Neural progenitor cell (in vitro differentiated cells): ENCODE measurements at places on chromosomes 11 and 22.

DNA sequence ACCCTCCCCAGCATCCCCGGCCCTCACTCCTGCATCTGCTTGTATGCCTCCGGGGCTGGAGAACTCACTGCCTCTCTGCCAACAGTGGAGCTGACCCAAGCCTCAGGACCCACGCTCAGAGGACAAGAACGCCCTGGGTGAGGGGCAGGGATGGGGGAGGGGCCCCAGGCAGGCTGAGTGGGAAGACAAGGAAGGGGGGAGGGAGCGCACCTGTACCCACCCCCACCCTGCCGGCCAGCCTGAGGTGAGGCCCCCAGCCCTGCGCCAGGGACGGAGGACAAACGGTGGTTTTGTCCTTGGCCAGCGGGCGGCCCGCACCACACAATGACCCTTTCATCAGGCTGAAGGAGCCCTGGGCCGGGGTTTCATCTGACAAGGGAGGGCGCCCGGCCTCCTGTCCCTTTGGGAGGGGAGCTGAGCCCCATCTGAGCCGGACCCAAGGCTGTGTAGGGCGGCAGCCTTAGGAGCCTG is 10.0 kb downstream of the WNT7B start:
- DNase-seq: peak; percentile 75

DNA sequence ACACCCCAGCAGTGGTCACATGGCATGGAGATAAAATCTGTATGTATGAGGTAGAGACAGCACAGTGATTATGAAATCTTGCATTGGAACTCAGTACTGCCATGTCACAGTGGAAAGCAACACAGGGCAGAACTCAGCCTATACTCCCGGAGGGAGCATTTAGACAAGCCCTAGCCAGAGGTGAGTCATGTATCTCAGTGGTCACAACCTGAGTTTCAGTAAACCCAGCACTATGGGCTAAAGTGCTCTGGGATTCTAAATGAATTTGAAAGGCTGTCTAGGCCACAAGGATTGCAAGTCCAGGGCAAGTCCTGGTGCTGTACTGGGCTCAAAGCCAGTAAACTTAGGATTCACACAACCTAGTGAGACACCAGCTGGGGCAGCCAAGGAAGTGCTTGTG is 1717.1 kb upstream of the RAG2 start:
- no peak for DNase-seq

DNA sequence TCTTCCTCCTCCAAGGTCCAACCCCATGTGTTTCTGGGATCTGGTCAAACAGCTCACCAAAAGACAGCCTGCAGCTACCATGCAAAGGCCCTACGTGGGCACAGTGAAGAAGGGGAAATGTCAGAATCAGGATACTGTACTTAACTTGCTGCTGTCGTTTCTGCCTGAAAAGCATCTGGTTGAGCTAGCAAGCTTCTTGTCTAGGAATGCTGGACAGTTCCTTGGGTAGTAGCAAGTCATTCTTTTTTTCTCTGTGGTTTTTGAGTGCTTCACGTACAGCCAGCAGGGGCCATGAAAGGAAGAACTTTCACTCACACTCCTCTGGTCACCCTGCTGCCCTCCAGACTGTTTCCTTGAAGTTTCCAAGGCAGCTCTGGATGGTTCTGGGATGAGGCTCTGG is 24.7 kb downstream of the RCOR2 start:
- DNase-seq: peak; percentile 34

DNA sequence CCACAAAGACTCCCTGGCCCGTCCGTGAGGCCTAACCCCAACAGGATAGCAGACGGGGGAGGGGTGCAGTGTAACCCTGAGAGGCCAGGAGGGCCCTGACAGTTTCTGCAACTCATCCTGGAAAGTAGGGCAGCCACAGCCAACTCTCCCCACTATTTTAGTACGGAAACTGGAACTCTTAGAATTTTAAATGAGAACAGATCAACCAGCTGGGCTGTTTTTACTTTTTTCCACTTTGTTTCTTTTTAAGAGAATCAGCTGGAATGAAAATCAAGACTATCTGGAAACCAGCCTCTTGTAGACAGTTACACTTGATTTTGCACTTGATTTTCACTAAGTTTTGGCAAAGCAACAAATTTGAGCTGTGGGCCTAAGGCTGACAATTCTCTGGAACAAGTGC is 42.7 kb upstream of the NRIP3 start:
- no peak for DNase-seq

- no peak for DNase-seq
Observed at GRCh38 chr11:26677566-26677965, 44.3 kb downstream of the SLC5A12 start.

DNA sequence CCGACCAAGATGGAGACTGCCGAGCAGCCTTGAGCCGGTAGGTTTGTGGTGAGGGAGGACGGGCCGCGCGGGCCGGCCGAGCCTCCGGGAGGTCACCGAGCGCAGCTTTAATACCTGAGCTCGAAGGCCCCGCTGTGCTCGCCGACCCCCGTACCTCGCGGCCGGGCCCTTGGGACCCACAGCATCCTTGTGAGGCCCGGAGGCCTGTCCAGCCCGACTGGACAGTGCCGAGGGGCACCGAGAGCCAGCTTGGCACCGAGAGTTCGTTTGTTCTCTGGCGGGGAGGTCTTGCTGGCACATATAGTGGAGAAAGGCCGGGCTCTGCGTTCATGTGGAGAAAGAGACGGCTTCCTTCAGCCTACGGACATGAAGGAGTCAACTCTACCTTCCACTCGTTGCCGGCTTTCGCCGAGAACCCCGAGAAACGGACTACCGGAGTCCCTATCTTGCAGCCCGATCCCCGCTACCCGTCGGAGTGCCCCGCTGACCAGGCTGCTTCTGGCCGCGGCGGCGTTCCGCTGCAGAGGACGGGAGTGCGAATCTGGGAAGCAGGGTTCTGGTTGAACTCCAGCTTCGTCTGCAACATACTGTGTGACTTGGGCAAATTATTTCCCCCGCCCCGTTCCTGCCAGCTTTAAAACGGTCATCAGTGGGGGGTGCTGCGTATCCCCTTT is 349 bp downstream of the TSSC4 start:
- DNase-seq: peak; percentile 29

DNA sequence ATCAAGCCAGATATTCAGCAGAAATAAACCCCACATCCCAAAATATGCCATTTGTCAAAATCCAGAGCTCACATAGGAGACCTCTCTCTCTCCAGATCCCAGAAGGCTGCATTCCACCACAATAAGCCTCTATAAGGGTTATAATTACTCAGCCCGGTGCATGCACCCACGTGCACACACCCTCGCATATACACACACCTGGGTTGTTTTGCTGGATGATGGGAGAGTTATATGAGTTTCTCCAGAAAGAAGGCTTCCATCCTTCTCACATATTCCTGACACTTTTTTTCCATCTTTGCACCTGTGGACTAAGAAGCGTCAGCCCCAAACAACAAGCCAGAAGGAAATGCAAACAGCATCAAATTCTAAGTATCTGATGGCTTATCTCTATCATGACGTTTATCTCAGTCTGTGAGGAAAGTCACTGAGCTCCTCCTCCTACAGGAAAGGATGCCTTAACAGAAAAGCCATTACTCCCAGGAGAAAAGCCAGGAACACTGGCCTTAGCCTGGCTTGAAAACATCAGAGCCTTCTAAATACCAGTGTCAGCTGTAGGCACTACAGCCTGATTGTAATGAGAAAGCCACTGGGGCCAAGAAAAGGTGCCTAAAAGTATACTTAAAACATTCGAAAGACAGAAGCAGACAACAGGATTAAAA is 253.2 kb downstream of the LARGE1 start:
- peak; percentile 47 for DNase-seq

DNA sequence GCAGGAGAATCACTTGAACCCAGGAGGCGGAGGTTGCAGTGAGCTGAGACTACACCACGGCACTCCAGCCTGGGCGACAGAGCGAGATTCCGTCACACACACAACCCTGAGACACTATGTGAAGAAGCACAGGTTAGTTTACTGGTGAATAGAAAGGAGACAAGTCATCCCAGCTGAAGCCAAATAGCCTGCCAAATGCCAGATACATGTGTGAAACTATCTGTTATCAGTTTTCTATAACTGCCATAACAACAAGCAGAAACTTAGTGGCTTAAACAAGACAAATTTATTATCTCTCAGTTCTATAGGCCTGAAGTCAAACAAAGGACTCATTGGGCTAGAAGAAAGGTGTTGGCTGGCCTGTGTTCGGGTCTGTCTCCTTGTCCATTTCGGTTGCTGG is 88.0 kb upstream of the CHRM4 start:
- DNase-seq: no peak

- no peak for DNase-seq
Observed at GRCh38 chr22:30252411-30253204, 6.0 kb upstream of the LIF start.

DNA sequence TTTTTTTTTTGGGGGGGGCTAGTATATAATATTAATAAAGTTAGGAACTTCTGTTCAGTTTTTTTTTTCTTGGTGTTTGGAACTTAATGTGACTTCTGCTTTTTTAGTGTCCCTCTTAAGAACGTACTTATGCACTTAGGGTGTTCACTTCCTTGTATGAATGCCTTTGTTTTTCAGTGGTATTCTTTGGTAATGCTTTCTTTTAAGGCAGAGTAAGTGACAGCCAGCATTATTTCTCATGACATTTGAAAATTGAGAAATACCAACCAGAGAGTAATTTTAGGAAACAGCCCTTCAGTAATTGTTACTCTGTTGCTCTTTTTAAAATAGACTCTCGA is 2.4 kb downstream of the GRK3 start:
- DNase-seq: no peak

- no peak for DNase-seq
Observed at GRCh38 chr11:119277660-119278059, 39.3 kb downstream of the MCAM start.

GRCh38 chr22:30368420-30368819 is 11.6 kb downstream of the CCDC157 start:
- DNase-seq: no peak

DNA sequence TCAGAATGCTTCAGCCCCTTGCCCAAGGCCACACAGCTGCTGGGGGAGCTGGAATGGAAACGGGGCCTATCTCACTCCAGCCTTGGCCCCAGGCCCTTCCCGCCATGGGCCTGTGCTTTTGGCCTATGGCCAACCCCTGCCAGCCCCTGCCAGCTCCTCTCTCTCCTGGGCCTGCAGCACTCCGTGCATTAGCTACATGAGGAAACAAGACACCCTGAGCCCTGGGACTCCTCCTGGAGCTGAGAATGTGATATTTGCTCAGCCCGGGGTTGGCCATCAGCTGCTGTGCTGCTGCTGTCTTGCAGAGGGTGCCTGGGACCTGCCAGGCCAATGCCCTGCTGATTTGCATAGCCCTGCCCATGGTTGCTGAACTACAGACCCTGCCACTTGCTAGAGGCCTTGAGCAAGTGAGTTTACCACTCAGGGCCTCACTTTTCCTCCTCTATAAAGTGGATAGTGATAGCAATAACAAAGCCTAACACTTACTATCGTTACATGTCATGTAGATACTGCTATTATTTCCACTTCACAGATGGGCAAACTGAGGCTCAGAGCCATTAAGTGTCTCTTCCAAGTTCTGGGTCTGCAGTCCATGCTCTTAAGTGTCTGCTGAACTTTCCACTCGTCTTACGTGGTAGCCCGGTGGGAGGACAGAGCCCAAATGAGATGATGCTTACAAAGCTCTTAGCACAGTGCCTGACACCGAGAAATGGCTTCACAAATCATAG is 99.6 kb downstream of the KIAA1671 start:
- no peak for DNase-seq

DNA sequence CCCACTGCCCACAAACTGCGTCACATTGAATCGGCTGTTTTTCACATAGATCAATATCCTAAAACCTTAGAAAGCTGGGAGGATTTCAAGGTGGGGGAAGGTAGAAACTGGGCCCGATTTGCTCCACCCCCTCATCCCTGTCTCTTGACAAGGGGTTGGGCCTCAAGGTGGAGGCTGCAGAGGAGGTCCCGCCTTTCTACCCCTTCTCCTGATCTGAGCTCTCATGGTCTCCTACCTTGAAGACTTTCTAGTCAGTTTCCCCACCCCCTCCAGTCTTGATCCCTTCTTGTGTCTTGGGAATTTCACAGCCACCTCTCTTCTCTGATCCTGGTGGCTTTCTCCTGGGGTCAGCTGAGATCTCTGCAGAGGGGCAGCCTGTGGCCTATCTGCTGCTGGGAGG is 4.5 kb upstream of the STARD10 start:
- DNase-seq: peak; percentile 1

DNA sequence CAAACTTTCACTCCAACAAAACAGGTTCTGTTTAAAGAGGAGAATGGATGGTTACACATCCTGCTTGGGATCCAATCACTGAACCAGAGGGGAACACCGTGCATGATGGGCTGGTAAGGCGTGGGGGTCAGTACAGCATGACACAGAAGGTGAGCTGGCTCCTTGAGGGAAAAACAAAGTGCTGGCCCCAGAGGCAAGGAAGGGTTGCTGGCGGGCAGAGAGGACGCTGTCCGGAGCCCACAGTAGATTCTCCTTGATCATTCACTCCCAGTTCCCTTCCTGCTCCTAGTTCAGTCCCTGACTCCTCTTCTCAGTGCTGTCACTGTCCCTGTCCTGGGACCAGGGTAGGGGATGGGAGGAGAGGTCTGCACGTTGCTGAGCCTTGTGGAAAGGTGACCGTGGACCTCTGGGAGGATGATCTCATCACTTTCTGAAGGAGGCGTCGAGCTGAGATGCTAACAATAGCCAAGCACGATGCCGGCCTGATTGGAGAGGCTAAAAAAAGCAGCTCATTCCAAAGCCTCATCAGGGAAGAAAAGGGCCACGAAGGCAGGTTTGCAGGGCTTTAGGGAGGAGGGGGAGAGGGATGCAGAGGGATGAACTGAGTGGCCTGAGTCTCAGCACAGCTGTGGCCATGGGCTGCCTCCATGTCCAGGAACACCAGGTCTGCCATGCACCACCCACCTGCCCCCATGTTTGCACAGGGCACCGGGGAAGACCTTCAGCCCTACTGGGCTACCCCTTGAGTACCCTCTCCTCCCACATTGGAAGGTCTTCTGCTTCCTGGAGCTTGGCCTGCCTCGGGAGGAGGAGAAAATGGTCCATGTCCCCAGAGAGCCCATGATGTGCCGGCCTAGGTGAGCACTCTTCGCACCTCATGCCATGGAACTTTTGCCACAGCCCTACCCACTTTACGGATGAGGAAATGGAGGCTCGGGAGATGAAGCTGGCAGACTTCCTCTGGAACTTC is 72.7 kb upstream of the RTL6 start:
- no peak for DNase-seq

- DNase-seq: no peak
Observed at GRCh38 chr22:17803609-17804270, 29.5 kb upstream of the BID start.

- DNase-seq: no peak
Observed at GRCh38 chr11:103844327-103845215, 191.9 kb upstream of the DDI1 start.
